8988T (cell line): ENCODE measurements at places on chromosomes 2 and 18.

DNA sequence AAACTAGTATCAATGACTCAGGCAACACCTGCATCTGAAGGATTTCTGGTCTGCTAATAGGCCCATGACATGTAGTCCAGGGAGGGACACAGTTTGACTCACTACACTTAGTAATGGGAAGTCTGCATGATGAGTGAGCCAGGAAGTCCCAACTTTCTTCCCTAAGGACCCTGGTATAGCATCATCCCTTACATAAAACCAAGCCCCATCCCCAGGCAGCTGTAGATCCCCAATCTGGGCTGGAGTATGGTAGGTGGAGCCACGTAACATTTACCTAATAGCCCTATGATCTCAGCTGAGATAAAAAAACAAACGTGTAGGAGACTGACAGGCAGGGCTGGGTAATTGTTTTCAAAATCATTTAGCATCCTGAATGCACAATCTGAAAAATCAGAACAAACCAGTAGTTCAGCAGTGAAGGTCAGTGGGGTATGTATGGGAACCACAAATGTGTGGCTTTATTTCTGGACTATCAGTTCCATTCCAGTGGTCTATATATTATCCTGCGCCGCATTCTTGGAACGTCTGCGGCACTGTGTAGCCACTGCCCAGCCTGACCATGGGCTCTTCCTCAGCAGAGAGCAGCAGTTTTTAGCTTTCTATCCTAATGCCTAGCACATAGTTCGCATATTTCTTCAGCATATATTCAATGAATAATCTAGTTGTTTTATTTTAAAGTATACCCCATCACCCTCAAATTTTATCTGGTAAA lies 33.5 kb downstream of the EPB41L3 start:
- DNase-seq: no peak

- DNase-seq: no peak
These were observed 115.4 kb upstream of the MAP2 start for GRCh38 chr2:209308415-209308814.

- DNase-seq: no peak
These were observed 78.6 kb downstream of the HAUS1 start for GRCh38 chr18:46182633-46183358.

- DNase-seq: no peak
These were observed 23.3 kb downstream of the CHST10 start for GRCh38 chr2:100394111-100394641.

GRCh38 chr18:24234850-24235418 lies 96.1 kb downstream of the CABYR start:
- DNase-seq: no peak

DNA sequence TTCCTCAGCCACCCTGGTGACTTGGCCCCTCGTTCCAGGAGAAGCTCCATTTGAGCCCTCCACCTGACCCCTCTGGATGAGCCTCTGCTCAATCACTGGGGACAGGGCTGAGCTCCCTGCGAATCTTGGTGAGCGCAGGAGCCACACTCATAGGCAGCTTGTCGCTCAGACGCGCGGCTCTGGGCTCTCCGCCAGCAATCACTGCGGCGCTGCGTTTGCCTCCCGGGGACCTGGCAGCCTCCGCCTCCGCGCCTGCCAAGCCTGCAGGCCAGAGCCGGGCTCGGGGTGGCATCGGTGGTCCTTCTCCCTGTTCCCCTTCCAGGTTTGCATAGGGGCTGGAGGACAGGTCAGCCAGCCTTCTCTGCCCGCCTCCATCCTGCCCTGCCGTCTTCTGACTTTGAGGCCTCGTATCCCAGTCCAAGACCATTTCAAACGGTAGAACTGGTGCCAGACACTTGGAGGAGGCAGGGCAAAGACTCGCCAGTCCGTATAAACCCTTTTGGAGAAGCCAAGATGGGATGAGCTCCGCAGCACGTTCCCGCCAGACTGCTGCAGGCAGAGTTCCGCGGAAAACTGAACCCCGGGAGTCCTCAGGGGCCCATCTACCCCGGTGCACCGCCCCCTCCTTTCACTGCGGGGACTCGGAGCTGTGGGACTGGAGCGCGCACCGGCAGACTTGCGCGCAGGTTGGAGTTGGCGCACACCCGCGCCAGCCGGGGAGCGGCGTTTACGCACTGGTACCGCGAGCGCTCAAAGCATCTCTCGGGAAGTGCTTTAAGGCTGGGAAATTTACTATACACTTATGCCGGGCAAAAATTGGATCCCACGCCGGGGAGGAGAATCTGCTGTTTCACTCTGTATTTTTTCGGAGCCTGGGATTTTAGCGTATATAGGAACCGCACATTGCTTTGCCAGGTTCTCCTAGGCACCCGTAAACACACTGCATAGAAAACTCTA lies 1.1 kb upstream of the TACR1 start:
- no peak for DNase-seq

DNA sequence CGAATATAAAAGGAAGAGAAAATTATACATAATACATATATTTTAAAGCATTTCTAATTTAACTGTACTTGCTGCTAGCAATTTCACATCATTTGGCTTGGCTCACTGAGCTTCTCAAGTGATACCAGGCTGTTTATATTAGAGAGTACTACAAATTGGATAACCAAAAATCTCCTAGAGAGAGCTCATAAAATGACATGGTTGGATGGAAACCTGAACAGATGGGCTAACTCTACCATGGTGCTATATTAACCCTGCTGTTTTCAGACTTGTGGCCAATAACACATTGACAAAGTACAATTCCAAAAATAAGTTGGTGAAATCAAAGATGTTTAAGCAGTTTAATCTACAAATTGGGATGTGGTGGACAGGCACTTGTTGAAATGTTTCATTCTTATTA lies 364.4 kb upstream of the GCFC2 start:
- no peak for DNase-seq

DNA sequence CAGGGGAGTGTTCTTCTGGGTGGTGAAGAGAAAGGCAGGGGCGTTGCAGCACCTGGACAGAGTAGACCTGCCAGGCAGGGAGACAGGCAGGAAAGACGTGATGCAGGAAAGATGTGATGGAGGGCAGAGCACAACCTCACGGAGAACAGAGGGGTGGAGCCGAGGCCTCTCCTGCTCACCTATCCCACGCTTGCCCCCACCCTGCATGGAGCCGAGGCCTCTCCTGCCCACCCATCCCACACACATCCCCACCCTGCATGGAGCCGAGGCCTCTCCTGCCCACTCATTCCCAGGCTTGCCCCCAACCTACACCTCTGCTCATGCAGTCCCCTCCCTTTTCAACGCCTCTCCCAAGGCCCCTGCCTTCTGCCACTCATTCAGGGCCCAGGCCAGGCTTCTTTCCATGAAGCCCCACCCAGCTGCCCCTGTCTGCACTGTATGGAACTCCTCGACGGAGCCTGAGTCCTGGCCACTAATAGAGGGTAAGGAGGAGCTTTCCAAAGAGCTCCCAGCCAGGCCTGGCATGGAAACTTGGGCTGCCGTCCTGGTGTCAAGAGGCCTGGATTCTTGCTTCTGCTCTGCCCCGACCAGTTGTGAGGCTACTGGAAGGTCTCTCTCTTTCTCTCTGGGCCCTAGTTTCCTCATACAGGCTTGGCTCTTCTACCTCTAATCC lies 32.0 kb upstream of the LOXHD1 start:
- no peak for DNase-seq

DNA sequence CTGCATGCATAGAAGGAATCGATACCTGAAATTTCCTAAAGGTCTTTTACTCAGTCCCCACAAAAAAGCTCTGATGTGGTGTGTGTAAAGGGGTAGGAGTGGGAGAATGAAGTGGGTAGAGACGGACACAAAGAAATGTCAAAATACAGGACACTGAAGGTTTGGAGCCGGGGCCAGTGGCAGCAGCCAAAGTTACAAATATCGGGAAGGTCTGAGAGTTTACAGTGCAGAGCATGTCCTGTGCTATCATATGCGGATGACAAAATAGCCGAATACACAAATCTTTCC lies 89.9 kb upstream of the STON1 start:
- DNase-seq: no peak

DNA sequence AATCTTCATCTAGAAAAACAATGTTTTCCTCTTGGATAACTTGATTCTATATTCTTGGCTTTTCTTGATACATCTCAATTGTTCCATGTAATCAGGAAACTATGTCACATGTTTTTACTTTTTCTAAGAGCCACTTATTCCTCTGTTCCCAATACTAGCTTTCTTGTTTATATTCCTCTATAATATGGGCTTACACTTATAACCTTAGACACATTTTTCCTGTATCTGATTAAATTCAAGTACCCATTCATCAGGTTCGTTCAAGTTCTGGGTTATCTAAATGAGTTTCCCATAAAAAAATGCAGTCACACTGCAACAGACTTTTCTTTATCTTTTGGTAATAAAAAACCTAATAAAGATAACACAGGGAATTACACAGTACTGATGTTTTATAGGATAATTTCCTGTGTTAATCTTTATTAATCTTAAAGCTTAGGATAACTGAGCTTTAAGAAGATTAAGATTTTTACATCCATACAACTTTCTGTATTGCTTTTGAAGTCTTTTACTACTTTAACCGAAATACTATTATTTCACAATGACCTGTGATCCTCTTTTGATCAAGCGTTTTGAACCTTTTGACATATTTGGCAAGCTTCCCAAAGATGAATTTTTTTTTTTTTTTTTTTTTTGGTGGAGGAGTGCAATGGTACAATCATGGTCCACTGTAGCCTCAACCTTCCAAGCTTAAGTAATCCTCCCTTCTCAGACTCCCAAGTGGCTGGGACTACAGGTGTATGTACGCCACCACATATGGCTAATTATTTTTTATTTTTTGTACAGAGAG lies 44.3 kb upstream of the C2orf66 start:
- no peak for DNase-seq

DNA sequence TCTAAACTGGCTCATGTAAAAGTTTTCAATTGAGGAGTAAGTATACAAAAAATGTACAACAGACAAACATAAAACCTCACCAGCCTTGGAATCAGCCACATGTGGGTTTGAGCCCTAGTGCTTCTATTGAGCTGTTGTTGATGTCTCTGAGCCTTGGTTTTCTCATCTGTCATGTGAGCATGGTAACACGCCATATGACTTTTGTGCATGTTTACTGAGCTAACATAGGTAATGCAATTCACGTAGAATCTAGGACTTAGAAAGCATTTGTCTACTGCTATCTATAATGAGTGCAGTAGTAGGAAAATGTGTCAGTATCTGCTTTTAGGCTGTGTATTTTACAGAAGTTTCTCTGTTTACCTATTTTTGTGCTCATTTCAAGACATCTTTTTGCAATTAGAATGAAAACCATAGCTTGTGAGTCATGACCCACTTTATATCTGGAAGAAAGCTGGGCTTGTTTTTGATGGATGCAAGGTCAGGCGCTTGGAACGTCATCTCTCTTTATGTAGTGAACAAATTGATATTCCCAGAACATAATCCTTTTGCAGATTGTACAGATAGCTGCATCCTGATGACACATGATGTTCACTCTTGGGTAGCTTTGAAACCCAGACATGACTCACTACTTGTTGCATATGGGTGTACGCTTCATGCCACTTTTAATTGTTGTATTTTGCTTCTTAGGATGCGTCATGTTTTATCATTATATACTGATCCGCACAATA lies 94.3 kb downstream of the RNF144A start:
- no peak for DNase-seq

DNA sequence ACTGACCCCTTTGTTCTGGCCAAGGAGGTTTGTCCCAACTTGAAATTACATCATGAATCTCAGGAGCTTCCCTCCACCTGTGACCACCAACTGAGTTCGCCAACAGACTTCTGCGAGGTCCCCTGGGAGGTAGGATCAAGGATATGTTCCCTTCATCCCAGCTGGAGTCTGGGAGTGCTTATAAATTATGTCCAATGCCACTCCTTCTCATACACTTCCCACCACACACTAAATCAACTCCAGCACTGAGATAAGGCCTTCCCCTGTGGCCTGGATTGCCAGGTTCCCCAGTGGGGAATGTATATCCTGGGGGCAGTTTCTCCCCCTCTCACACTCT lies 99.2 kb downstream of the RND3 start:
- no peak for DNase-seq

GRCh38 chr2:1321321-1321720 lies 91.9 kb upstream of the TPO start:
- DNase-seq: no peak

DNA sequence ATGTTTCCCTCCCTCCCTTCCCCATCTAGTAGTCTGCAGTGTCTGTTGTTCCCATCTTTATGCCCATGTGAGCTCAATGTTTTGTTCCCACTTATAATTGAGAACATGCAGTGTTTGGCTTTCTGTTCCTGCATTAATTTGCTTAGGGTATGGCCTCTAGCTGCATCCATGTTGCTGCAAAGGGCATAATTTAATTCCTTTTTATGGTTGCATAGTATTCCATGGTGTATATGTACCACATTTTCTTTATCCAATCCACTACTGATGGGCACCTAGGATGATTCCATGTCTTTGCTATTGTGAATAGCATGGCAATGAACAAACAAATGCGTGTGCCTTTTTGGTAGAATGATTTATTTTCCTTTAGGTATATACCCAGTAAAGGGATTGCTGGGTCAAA lies 60.6 kb upstream of the CYP26B1 start:
- no peak for DNase-seq

- DNase-seq: no peak
These were observed 61.7 kb upstream of the LCLAT1 start for GRCh38 chr2:30385327-30385726.

DNA sequence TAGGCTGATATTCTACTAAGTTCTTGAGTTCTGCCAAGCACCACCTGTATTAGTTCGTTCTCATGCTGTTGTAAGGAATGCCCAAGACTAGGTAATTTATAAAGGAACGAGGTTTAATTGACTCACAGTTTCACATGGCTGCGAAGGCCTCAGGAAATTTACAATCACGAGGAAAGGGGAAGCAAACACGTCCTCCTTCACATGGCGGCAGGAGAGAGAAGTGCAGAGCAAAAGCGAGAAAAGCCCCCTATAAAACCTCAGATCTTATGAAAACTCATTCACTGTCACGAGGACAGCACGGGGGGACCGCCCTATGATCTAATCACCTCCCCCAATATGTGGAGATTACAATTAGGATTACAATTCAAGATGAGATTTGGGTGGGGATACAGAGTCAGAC lies 47.7 kb upstream of the YWHAQ start:
- no peak for DNase-seq

DNA sequence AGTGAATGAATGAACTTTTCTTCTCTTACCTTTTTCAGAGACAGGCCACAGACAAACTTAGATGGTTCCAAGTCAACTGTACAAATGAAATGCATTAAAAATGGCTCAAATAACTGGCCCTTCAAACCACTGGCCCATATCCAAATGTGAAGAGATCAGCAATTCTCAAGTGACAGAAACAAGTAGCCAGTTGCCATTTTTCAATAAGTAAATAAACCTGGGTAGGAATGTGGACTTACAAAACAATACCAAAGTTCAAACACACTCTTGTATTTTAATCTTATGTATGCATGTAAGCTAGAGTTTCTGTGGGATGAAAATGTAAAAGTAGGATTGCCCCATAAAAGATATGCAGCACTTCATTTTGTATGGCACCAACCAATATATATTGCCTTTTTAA lies 129.2 kb downstream of the MEP1B start:
- no peak for DNase-seq
